ENCODE measurements at places on chromosomes 4 and X. TPM values are rescaled to one million over a fixed set of nuclear protein-coding genes. Genes with fewer than 3 reads are reported as not detected.

HERC6 gene
- polyA plus RNA-seq: 4.4 TPM

SASH3 gene
- 0.61 TPM for polyA plus RNA-seq

CT45A3 gene
- not detected for polyA plus RNA-seq

ZCCHC18 gene
- polyA plus RNA-seq: 0.51 TPM

ADGRG4 gene
- polyA plus RNA-seq: not detected

GRIA2 gene
- polyA plus RNA-seq: not detected

GAGE12J gene
- polyA plus RNA-seq: not detected

GPR173 gene
- polyA plus RNA-seq: 0.38 TPM

STPG2 gene
- not detected for polyA plus RNA-seq

STOX2 gene
- 6.2 TPM for polyA plus RNA-seq

RPL36A gene
- 1,215 TPM for polyA plus RNA-seq

XG gene
- polyA plus RNA-seq: 0.06 TPM

NUDT11 gene
- polyA plus RNA-seq: 0.08 TPM

BMX gene
- 0.84 TPM for polyA plus RNA-seq

AMBN gene
- polyA plus RNA-seq: not detected

CHRNA9 gene
- polyA plus RNA-seq: not detected

FATE1 gene
- 0.50 TPM for polyA plus RNA-seq

TNMD gene
- polyA plus RNA-seq: 0.08 TPM

NUDT10 gene
- polyA plus RNA-seq: 0.18 TPM

PAPSS1 gene
- 16.3 TPM for polyA plus RNA-seq

IL1RAPL1 gene
- polyA plus RNA-seq: 0.42 TPM

ARHGAP36 gene
- polyA plus RNA-seq: not detected

CSTF2 gene
- 13.1 TPM for polyA plus RNA-seq

GC gene
- polyA plus RNA-seq: 0.11 TPM
